ENCODE measurements at places on chromosomes 3 and 15. TPM values are rescaled to one million over a fixed set of nuclear protein-coding genes. Genes with fewer than 3 reads are reported as not detected.
A peak's percentile ranks its signal among the peaks of the same experiment; 100 is the strongest.

- no peak for DNase-seq
These were observed 47.6 kb downstream of the PHLDB2 start for GRCh38 chr3:111906656-111907055.

DNA sequence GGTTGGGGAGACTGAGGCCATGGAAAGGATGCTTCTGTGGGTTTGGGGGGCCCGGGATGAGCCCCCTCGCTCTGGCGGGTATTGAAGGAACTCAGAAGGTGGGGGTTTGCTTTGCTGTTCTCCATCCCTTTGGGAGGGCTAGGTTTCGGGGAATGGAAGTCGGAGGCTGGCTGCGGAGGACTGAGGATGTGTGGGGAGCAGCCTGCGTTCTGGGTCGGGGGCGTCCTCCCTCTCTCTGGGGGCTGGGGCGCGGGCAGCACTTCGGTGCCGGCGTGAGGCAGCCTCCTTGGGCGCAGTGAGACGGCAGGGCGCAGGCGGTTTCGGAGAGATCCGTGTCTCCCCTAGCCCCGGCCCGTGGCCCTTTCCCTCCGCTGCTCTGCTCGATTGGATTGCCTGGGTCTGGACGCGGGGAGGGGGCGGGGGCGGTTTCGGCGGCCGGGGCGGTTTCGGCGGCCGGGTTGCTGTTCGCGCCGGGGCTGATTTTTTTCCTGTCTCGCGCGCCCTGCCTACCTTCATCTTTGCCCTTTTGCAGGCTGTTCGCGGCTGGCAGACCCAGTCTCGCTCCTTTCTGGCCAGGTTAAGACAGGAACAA lies 1.4 kb downstream of the PTPRG start:
- peak; percentile 45 for DNase-seq

DNA sequence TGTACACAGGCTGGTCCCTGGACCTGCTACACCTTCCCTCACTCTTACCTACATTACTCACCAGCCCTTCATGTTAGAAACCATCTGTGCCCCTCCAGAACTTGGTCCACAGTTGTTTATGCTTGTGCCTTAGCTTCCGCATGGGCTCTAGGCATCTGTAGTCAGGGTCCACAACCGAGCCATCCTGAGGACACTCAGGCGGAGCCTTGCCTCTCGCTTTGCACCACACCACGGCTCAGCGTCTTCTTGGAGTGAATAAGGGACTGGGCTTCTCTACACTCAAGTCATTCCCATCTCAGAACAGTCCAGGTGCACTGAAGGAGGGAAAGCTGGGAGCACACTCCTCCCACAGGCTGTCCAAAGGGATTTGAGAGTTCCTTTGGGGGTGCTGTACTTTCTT lies 97.8 kb downstream of the HMG20A start:
- DNase-seq = no peak

GRCh38 chr3:98628317-98628716 lies 34.9 kb upstream of the CPOX start:
- no peak for DNase-seq

DNA sequence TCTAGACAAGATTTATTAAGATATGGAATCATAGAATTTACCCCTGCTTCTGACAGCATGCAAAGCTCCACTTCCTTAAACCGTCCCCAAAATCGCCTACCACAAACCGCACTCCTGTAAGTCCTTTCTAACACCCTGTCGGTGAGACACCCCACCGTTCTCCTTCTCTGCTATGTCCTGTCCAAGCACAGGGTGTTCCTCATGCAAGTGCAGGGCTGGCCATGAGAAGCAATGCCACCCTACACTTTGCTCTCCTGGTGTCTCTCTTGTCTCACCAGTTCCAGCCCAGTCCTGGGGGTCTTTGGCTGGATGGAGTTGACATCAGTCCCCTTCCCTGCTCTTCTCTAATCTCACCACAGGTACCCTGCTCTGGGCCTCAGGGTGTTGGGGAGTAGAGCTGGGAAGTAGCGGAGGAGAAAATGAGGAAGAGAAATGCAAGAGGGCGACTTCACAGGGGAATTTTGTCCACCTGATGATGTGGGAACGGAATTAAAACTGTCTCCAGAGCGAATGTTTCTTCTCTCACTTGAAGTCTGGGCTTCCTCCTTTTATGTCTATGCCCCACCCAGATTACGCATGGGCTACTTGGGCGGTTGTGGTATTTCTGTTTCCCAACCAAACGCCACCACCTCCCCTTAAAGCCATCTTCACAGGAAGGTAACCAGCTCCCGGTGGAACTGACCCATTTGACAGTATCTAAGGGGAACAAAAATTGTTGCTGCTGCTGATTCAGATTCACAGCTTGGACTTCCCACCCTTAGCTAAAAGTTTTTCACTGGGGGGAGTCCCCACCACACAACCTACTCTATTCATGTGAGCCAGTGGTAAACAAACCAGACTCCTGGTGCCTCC lies 49.9 kb downstream of the CASR start:
- no peak for DNase-seq

DNA sequence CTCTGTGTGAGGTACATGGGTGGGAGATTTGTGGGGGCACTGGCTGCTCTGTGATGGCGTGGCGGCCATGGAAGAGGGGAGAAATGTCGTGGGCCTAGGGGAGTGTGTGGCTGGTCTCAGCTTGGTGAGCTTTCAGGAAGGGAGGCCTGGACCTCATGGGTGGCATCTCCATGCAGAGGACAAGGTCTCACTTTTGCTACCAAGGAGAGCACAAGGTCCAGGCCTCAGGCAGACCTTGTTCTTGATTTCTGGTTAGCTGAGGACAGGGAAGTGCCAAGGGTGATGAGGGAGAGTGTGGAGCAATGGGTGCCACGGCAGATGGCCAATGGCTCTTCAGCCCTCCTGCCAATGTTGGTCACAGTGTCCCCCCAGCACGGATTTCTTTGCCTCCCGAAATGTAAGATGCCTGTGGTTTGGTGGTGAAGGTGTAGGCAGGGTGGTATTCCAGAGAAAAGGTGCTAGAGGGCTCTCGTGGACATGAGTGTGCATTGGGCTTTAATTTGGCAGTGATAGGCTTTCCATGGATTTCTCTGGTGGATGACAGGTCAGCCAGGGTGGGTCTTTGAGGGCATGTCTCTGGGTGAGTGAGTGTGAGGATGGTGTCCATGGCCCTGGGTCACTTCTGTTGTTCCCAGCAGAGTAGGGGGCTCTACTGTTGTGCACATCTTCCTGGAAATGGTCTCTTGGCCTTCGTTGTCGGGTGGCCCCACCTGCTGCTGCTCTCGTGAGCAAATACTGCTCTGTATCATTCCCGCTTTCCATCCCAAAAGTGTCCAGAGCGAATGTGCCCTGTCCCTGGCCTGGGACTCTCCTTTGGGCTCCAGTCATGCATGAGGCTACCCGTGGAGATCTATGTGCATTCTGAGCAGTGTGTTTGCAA lies 108.0 kb downstream of the SNRPN start:
- no peak for DNase-seq

The UBE2Q2 gene
- 60.6 TPM for total RNA-seq

The RPS17 gene
- total RNA-seq = 2,526 TPM

The CFAP100 gene
- total RNA-seq = not detected

DNA sequence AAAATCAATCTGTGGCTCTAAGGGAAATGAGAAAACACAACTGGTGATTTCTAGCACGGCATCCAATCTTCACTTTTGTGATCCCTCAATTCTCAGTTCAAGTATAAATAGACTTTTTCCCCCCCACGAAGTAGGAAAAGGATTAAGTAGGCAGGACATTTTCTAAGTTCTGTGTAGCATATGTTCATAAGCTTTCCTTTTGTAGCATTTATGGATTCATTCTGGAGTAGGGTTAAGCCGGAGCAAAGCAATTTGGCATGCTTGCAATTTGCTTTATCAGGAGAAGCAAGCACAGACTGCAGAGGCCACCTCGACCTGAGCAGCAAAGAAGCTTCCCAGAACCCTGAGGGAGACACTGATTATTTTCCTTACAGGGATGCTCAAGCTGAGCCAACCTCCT lies 66.3 kb downstream of the FHIT start:
- no peak for DNase-seq

DNA sequence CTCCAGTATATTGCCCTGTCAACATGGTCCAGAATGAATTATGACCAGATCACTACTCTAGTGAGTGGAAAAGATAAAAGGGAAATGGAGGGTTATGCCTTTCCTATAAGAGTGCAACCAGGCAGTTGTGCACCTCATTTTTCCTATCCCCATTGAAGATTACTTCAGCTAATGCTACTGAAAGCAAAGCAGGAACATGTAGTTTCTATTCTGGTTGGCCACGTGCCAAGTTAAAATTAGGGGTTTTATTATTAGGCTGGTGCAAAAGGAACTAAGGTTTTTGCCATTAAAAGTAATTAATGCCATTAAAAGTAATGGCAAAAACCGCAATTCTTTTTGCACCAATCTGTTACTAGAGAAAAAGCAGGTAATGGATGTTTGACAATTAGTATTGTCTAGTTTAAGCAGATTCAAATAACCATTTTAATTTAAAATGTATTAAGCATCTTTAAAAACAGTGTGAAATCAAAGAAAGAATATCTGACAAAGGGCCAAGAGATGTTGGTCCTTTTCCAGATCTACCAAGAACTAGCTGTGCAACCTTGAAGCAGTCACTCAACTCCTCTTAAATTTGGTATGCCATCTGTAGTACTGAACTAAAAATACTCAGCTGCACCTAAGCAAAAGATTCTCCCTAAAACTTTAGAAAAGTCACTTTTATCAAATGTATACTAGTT lies 567.5 kb upstream of the CCDC54 start:
- no peak for DNase-seq

DNA sequence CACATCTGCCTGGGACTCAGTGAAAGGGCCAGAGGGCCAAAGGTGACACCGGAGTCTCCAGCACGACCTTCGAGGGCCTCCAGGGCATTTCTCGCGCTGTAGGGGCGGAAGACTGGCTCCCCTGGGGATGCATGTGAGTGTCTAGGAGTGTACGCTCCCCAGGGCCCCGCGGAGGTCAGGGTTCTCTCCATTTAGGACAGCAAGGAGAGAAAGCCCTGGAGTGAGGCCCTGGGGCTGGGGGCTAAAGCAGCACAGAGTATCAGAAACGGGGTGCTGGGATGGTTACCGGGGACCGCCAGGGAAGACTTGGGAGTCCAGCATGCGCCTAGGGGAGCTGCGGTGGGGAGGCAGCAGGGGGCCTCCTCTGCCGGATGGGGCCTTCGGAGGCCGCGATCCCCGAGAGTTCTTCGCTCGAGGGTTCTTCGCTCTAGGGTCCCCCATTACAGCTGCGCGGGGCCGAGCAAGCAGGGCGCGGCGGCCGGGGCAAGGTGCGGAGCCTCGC lies 595 bp upstream of the APBA2 start:
- no peak for DNase-seq

GRCh38 chr15:84826369-84826823 lies 9.2 kb downstream of the ALPK3 start:
- DNase-seq = peak; percentile 43

DNA sequence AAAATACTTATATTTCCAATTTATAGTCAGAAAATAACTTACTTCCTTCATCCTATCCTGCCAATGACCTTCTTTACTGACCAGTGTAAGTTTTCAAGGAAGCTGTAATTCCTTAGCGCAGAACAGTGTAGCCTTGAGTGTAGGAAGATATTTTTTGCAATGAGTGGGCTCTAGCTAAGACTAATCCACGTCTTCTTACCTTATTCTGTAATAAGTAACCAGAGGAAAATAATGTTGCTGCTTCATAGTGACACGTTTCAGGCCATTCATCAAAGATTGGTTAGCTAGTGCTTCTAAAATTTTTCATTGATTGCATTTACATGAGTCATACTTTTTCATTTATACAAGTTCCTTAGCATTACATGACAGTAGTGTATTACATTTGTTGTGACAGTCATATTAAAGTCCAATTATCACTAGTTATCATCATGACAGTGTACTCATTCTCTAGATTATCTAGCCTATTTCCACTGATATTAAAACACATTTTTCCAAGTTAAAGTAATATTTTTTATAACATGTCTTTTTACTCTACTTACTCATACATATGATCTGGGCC lies 403.8 kb upstream of the EPHA3 start:
- DNase-seq = no peak

The SLC9A9 gene
- 8.4 TPM for total RNA-seq

- no peak for DNase-seq
These were observed 140.4 kb upstream of the MBNL1 start for GRCh38 chr3:152128356-152128755.

- peak; percentile 80 for DNase-seq
These were observed 303.4 kb upstream of the MME start for GRCh38 chr3:154776549-154777225.
